ENCODE measurements at places on chromosomes 1 and 21. TPM values are rescaled to one million over a fixed set of nuclear protein-coding genes. Genes with fewer than 3 reads are reported as not detected.

DNA sequence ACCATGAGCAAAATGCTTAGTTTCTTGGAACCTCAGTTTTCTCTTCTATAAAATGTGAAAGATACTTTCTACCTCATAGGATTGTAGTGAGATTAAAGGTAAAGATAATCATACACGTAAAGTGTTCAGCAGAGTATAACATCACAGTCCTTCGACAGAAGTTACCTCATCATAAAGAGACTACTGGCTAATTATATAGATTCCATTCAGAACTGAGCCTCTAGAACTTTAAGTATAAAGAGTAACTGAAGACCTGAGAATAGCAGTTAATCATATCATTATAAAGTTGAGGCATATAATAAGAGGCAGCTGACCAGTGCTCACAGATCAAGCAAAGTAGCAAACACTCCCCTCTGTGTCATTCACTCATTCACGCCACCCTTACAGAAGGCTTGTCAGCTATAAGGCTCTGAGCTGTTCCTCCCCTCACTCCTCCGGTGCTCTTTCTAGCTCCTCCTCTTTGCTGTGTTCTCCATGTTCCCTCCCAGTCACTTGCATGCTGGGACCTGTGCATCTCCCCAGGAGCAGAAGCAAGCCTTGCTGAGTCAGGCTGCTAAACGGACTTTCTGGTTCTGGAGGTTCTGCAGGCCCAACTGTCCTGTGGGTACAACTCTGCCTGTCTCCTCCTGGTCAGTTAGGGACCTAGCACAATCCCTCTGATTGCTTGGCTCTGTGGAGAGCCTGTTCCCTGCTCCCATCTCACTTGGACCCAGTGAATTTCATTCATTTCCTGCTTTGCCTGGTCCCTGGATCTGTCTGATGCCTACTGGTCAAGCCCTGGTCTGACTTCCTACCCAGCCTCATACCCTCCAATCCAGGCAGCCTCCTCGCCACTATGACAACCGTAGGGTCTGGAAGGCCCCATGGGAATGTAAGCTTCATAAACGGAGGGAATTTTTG lies 28.3 kb upstream of the LY9 start:
- no peaks in the 10 kb centered on the region for H3K36me3 ChIP-seq
- DNase-seq = no peak
- no peaks in the 10 kb centered on the region for H3K27me3 ChIP-seq
- no peak overlapping the region for H3K4me3 ChIP-seq
- H3K27ac ChIP-seq = no peak overlapping the region
- no peaks in the 10 kb centered on the region for H3K4me1 ChIP-seq

- H3K4me1 ChIP-seq = no peaks in the 10 kb centered on the region
- no peak overlapping the region for H3K4me3 ChIP-seq
- DNase-seq = no peak
These were observed 2.4 kb upstream of the TARS2 start for GRCh38 chr1:150484861-150485260.

GRCh38 chr1:6082430-6082971 lies 36.8 kb downstream of the KCNAB2 start:
- H3K4me1 ChIP-seq = no peaks in the 10 kb centered on the region
- no peak overlapping the region for H3K4me3 ChIP-seq
- no peaks in the 10 kb centered on the region for H3K27me3 ChIP-seq
- H3K27ac ChIP-seq = no peak overlapping the region
- no peak for DNase-seq

DNA sequence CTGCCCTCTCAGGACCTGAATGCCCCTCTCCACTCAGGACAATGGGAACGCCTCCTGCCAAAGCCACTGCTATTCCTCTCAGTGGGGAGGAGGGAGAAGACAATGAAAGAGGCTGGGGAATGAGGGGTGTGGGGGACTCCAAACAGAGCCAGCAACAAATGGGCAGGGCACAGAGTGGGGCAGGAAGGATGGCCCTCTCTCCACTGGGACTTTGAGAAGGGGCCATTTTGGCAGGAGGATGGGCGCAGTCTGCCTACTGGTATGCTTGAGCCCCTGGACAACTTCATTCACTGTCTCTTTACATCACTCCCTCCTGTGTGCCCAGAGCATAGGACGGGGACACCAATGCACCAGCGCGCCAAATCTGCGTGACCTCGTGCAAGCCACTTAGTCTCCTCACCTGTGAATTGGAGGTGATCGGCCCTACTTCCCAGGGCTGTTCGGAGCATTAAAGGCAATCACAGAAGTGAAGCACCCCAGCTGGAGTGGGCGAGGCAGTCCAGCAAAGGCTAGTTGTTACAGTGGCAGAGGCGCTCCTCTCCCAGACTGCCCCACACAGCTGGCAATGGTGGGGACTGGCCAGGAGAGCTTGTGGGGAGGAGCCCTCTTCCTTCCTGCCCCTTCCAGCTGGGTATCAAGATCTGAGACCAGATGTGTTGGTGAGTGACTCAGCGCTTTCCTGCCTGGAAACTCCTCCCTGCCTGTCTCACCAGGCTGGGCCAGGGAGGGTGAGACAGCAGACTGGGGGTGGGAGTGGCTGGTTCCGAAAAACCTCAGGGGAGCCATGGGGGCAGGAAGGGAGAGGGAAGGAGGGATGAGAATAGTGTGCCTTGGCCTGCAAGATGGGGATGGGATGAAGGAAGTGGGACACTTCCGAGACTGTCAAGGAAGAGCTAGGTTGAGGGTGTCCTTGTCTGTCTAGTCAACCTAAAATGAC lies 22.4 kb upstream of the SYNC start:
- no peak overlapping the region for H3K27ac ChIP-seq
- no peak overlapping the region for H3K4me3 ChIP-seq
- H3K36me3 ChIP-seq = no peaks in the 10 kb centered on the region
- DNase-seq = peak; percentile 73
- no peaks in the 10 kb centered on the region for H3K4me1 ChIP-seq

GRCh38 chr1:100942304-100943046 lies 46.6 kb downstream of the SLC30A7 start:
- DNase-seq = no peak
- no peaks in the 10 kb centered on the region for H3K27me3 ChIP-seq
- no peaks in the 10 kb centered on the region for H3K4me1 ChIP-seq
- peaks cover 4% of the 10 kb centered on the region for H3K36me3 ChIP-seq
- H3K27ac ChIP-seq = no peak overlapping the region

DNA sequence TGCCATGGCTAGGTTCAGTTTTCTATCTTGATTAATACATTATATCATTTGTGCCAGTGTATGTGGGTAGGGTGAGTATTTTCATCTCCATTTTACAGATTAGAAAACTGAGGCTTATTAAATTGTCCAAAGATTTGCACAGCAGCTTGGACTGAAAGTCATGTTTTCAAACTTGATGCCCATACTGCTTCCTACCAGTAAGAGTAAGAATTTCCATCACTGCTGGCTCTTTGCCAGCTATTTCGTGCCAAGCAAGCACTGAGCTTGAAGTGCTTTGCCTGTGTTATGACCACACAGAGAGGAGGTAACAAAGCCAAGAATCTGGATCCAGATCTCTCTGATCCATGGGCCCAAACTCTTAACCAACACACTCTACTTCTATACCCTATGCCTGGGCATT lies 295.0 kb downstream of the VAV3 start:
- H3K4me3 ChIP-seq = no peak overlapping the region
- no peaks in the 10 kb centered on the region for H3K27me3 ChIP-seq
- no peak overlapping the region for H3K27ac ChIP-seq

DNA sequence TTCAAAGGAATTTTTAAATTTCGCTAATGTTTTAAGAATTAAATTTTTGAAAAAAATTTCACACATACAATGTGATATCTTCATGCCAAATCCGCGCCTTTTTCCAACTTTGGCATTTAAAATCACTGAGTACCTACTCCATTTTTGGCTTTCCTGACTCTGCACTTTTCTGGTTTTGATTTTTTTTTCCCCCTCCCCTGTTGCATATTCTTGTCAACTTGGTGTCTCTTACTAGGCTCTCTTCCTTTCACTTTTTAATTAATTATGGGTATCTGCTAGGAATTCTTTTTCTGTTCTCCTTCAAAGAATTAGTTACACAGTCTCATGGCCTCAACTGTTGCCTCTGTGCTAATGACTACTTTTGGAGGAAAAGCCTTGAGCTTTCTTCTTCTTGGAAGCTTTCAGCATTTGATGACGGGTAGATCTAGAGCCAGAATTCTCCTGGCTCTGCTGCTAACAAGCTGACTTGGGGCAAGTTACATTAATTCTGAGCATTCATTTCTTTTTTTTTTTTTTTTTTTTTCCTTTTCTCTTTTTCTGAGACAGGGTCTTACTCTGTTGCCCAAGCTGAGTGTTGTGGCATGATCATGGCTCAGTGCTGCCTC lies 1.8 kb downstream of the AGL start:
- peak overlapping the region; percentile 94 for H3K4me3 ChIP-seq
- no peaks in the 10 kb centered on the region for H3K36me3 ChIP-seq
- peak overlapping the region; percentile 46 for H3K27ac ChIP-seq
- DNase-seq = no peak
- H3K27me3 ChIP-seq = no peaks in the 10 kb centered on the region
- H3K4me1 ChIP-seq = peaks cover 14% of the 10 kb centered on the region

DNA sequence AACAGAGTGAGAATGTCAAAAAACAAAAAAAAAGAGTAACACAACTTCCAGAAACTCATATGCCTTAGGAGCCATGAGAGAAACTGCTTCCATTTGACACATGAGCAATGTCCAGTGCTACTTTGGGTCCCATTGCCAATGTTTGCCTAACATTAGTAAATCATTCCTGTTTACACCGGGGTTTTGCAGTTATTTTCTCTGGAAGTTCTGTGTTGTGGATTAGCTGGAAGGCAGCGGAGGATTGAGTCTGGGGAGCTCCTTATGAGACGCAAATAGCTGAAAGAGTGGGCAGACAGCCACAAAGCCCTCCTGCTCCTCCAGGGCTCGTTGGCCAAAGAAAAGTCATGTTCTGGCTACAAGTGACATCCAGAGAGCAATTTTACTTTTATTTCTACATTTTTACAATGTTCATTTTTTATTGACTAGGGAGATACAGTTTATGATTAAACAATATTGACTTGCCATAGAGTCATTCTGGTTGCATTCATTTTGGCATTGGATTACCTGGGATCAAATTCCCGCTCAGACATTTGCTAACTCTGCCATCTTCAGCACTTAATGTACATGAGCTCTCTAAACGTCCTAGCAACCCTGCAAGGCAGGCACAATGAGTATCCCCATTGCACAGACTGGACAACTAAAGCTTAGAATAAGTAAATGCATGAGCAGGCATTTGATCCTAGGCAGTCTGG lies 66.4 kb upstream of the GALNT2 start:
- H3K27me3 ChIP-seq = no peaks in the 10 kb centered on the region
- H3K4me1 ChIP-seq = peaks cover 8% of the 10 kb centered on the region
- no peak overlapping the region for H3K27ac ChIP-seq
- H3K36me3 ChIP-seq = no peaks in the 10 kb centered on the region
- DNase-seq = no peak

DNA sequence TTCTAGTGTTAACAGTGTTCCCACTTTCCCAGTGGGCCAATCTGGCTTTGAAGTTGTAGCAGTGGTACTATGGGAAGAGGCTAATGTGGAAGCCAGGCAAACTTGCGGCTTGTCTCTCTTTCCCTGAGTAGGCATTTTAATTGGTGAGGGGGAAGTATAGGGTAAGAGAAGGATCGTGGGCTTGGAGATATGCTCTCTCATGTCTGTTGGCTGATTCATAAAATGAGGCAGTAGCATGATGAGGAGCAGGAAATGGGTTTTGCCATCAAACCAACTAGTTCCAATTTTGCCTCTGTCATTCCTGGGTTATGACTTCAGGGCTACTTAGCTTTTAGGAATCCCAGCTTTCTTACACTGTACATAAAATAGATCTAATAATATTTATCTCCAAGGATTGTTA lies 12.1 kb downstream of the C8A start:
- no peaks in the 10 kb centered on the region for H3K4me1 ChIP-seq
- no peak for DNase-seq
- H3K4me3 ChIP-seq = no peak overlapping the region
- peaks cover 38% of the 10 kb centered on the region for H3K36me3 ChIP-seq
- no peak overlapping the region for H3K27ac ChIP-seq

The CFHR5 gene
- total RNA-seq = 80.3 TPM

The ITLN2 gene
- 0.50 TPM for total RNA-seq

The WDTC1 gene
- total RNA-seq = 25.0 TPM
